ENCODE measurements at places on chromosomes 1 and 21.

GRCh38 chr1:174657893-174658292 is 210.1 kb downstream of the GPR52 start:
- no peak for DNase-seq

- no peak for DNase-seq
Observed at GRCh38 chr1:206704226-206704625, 19.5 kb downstream of the MAPKAPK2 start.

DNA sequence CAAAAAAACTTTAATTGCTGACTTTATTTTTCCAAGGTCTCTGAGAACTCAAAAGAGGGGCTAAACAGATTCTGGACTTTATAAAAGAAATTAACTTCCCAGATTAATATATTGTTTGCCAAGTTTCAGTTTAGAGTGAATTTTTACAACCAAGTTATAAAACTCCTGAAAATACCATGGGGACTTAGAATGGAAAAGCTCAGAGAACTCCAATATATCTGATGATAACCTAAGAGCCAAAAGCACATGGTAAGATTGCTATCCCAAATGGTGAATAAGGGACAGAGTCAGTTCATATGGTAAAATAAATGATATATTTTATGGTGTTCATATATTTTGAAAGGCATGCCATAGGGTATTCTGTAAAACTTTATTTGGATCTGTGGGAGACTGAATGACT is 470.9 kb downstream of the TTLL7 start:
- no peak for DNase-seq

DNA sequence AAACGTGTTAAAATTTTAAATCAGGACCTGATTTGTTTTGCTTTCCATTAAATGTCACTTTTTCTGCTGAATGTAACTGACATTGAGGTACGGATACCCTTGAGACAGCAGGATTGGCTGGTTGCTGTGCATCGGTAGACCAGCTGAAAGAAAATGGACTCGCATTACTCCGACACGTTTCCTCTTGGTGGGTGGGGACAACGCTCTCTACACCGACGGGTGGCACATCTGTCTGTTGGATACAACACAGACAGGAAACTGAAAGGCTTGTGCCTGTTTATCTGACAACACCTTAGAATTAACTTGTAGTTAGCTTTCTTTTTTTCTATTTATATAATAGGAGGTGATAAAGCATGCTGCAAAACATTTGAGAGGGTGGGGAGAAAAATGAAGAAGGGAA is 19.4 kb downstream of the PRPF38A start:
- DNase-seq: no peak

DNA sequence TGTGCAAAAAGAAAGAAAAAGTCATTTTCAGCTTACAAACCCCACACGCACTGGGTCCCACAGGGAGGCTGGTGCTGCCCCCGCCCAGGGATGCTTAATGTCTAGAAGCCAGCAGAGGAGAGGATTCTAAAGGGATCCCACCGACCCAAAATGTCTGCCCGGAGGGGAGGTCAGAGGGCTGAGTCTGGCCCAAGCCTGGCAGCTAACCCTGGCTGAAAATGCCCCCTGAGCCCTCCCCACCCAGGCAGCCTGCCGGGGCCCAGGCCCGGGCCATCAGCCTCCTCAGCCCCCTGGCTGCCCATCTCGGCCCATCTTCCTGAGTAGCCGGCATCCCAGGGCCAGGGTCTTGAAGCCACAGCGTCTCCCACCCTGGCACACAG is 33.5 kb downstream of the ACOT7 start:
- DNase-seq: no peak

- no peak for DNase-seq
Observed at GRCh38 chr1:67833602-67833940, 304 bp upstream of the GNG12 start.

GRCh38 chr21:14582934-14583628 is 37.0 kb upstream of the SAMSN1 start:
- no peak for DNase-seq

DNA sequence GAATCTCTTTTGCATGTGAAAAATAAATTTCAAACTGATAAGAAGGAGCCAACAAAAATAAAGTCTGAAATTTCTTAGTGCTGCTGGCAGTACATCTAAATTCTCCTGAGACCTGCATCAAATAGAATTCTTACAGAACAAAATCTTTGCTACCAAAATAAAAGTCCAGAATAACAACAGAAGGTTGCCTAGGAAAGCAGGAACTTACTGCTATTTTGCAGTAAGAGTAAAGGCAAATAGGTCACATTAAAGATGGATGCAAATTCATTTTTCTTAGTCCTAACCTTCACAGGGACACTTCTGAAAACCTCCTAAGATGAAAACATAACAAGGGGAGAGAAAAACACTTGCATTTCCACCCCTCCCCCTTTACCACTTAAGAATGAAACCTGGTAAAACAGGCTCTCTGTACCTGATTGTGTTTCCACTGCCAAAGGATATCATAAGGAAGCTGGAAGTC is 59.0 kb downstream of the RUSC1 start:
- no peak for DNase-seq

- peak; percentile 74 for DNase-seq
Observed at GRCh38 chr1:234978397-234979295, 150.0 kb downstream of the TOMM20 start.

DNA sequence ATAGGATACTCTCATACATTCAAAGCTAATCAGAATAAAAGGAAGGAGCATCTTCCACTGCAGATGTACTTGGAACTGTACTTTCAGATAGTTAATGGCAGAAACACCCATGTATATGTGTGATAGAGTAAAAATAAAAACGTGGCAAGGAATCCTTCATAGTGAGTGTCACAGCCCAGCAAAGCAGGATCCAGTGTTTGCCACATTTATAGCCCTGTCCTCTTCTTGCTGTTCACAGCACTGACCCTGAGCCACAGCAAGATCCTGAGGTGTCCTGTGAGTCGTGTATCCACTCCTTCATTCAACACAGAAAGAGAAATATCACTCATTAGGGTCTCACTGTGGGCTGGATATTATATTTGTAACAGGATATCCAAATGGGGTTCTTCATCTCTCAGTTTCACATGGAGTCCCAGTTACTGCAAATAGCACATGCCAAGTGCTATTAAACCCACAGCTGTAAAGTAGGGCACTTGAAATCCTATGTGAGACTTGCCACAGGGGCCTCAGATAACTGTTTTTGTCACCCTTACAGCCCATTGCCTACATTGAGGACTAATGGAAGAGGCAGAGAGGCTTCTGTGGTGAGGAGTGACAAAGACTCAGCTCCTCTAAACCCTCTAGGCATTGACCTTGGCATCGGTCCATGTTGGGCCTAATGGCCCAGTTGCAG is 41.3 kb downstream of the CYP2J2 start:
- DNase-seq: no peak

DNA sequence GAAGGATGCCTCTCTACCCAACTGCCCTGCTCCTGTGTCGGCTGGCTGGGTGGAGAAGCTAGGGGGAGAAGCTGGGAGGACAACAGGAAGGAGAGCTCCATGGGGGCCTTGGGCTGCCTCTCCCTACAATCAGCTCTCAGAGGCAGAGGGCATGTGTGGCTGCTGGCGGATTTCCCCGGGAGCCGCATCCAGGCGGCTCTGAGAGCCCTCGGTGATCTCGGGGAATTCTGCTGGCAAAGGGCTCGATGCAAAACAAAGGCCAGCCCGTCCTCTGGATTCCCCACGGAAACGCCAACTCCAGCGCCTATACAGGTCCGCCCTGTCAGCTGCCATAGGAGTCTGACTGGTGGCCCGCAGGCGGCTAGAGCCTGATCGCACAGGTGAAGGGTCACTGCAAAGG is 26.4 kb upstream of the EVA1B start:
- no peak for DNase-seq

GRCh38 chr1:184517130-184517529 is 130.3 kb downstream of the C1orf21 start:
- DNase-seq: no peak

GRCh38 chr1:198880818-198881597 is 242.2 kb downstream of the PTPRC start:
- no peak for DNase-seq

DNA sequence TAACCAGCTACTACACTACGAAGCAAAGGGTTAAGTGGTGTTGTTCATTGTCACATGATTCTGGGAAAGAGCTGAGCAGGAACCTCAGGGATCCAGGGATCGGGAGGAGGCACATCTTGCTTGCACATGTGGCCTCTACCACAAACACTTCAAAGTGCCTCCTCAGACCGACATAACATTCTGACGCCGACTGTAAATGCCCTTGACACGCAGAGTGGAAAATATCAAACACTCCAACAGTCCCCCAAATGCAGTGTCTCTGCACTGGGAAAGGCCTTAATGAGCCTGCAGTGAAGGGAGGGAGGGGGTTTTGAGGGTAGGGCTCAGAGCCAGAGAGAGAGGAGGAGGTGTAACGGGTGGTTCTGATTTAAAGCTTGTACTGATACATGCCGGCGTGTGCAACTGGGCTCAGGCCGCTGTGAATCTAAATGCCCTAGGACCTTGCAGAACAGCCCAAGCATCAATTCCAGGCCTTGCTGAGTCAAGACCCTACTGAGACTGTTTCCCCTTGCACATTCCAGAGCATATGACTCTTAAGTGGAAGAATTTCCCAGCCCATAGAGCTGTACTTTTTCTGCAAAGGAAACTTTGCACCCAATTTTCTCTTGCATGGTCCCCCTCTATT is 163.7 kb downstream of the NTMT2 start:
- no peak for DNase-seq
